Activated CD8-positive, alpha-beta T cell treated with anti-CD3 and anti-CD28 coated beads for 36 hours (primary cell): ENCODE measurements at places on chromosomes 6 and 20. TPM values are rescaled to one million over a fixed set of nuclear protein-coding genes. Genes with fewer than 3 reads are reported as not detected.

DNA sequence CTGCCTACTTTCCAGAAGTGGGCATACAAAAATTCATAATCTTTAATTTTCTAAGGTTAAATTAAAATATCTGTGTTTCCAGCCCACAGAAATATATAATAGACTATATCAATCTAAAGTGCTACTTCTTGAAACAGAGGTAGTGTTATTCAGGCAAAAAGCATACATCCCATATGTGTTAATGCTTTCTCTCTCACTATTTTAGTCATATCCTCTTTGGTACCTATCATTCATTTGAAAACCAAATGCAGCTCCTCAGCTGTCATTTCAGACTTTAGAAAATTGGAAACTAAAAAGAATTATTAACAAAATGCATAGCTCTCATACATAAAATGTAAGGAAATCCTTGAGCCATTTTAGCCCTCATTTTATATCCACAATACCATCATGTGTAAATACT is 925 bp downstream of the FHL5 start:
- DNase-seq = no peak

The SLC17A1 gene
- total RNA-seq = not detected

GRCh38 chr20:37223053-37223452 is 38.6 kb downstream of the GHRH start:
- DNase-seq = no peak

DNA sequence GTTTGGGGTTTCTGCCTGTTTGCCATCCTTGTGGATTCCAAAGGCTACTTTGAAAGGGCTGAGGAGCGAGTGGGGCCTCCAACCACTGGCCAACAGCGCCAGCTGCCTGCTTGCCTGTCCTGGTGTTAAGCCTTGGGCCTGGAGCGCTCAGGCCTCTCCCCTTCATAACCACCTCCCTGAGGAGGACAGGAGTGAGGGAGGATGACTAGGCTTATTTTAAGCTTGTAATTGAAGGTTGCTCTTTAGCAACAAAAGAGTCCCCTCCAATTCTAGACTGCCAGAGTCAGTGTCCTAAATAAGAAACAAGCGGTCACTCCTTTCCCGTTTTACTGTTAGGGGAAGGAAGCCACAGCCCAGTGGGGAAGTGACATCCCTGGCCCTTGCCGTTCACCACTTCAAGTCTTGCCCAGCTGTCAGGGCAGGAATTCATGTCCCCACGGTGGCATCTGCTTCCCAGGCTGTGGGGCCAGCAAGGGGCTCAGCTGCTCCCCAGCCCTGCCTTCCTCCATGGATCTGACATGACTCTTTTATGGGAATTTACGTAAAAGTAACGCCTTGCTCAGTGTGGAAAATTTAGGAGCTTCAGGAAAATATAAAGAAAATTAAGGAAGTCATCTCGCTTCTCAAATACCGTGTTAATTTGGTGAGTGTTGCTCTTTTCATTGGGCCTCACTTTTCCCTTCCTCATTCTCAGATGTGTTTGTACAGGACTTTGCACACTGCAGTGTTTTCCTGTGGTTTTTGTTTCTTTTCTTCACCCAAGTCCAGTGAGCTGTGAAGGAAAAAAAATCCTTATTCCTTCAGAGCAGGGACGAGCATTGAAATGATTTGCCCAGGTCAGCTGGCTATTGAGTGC is 57.8 kb downstream of the SSR1 start:
- DNase-seq = no peak

The MRAP2 gene
- not detected for total RNA-seq
